Activated B cell treated with CpG ODN at 0.5 μM for 24 hours (primary cell): ENCODE measurements at places on chromosomes 7 and 10. TPM values are rescaled to one million over a fixed set of nuclear protein-coding genes. Genes with fewer than 3 reads are reported as not detected.
A peak's percentile ranks its signal among the peaks of the same experiment; 100 is the strongest.

CEP55 gene
- total RNA-seq: 0.95 and 1.6 TPM in 2 replicates

- no peak for DNase-seq
Observed at GRCh38 chr10:8048281-8049008, 6.0 kb upstream of the GATA3 start.

DNA sequence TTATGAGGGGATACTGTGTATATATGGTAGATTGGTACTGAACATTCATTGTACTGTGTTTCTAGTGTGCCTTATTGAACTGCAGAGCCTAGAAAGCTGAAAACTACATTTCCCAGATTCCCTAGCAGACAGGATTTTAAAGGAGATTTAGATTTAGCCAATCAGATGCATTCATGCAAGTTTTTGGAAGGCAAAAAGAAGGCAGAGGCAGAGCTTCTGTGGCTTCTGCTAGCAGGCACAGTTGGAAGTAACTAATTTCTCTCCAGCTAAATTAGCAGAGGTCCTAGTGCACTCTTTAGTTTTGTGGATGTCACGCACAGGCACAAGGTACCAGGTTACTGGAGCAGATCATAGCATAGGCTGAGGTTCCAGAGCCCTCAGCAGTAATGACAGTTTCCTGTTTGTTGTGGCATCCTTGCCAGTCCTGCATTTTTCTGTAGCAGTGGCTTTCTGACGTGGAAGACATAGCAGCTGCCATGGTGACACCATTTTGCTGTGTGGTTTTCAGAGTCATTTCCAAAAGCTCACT lies 83.7 kb upstream of the CCDC71L start:
- DNase-seq: no peak

DNA sequence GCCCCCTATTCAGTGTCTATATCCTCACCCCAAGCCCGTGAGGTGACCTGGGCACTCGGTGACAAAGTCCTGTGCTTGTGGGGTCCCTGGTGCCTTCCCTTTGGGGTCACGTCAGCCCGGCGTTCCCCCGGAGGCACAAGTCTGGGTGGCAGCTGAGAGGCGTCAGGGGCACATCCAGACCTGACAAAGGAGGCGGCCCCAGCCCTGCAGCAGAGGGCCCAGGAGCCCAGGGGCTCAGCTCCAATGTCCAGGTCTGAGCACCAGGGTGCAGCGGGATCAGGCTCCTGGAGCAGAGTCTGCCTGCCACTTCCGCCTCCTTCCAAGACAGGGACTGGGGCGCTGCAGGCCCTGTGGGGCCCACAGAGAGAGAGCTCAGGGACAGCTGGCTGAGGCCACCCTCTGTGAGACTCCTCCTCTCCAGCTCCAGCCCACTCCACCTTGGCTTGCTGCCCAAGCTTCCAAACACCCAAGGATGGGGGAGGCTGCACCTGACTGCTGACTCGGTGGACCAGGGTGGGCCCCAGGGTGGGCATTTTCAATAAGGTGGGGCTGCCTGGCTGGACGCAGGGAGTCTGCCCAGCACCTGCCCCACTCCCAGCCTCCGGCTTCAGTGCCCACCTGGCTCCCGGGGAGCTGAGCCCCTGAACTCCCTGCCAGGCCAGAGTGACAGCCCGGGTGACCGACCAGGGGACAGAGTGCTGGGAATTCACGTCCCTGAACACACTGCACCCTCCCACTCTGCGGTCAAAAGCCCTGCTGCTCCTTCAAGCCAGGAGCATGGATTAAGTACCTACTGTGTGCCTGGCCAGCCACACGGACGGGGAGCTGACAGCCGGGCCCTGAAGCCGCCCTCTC lies 1.0 kb upstream of the KNDC1 start:
- DNase-seq: no peak

- no peak for DNase-seq
Observed at GRCh38 chr7:32062150-32062549, 8.1 kb downstream of the PDE1C start.

- no peak for DNase-seq
Observed at GRCh38 chr7:116698930-116699721, 27.1 kb downstream of the MET start.

DNA sequence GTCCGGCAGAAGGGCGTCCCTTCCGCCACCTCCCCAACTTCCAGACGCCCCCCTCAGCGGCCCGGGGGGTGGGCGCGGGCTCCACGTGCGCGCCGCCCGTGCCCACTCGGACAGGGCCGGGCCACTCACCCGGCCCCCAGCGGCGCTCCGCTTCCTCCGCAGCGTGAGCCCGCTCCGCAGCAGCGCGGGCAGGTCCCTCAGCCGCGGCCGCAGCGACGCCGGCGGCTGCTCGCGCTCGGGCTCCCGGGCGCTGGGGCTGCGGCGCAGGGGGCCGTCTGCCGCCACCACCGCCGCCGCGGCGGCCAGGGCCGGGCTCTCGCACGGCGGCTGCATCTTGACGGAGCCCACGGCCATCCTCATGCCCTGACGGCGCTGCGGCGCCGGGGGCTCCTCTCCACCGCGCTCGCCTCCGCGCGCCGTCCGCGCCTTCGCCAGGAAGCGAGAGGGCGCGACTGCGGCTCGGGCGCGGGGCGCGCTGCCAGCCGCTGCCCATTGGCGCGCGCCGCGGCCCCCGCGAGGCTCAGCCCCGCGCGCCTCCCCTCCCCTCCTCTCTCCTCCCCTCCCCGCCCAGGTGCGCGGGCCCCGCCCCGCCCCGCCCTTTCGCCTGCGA lies at the start of gene RAPGEF5:
RAPGEF5 (minus strand) TSS at position 454 of the 610 bp plus-strand sequence; CDS start at position 360, 94 bp downstream.
- DNase-seq: peak; percentile 23

ASB10 gene
- not detected in 2 replicates for total RNA-seq

OPALIN gene
- not detected in 2 replicates for total RNA-seq

MBL2 gene
- not detected in 2 replicates for total RNA-seq
